Spinal cord (tissue), 10 donors: ENCODE measurements at places on chromosomes 5 and 9.

GRCh38 chr5:170622933-170623332 is 119.1 kb downstream of the KCNIP1 start:
- DNase-seq: no peak

DNA sequence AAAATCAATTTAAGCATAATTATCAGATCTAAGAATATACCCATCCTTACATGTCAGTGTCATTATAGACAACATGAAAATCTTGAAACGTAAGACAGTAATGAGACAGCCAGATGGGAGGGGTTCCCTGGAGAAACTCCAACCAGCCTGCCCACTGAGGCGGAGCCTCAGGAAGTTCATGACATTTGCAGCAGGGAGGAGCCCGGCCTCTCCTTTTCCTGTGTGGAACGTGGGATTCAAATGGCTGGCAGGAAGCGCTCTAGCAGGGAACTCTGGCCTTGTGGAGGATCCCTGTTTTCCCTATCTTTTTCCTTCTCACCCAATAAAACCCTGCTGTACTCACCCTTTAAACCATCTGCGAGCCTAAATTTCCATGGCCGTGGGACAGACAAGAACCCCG is 176.6 kb upstream of the KCNN2 start:
- no peak for DNase-seq

- DNase-seq: no peak
Observed at GRCh38 chr5:132017316-132017715, 5.9 kb upstream of the ACSL6 start.

GRCh38 chr9:98380065-98380681 is 124.7 kb upstream of the TBC1D2 start:
- no peak for DNase-seq

- DNase-seq: no peak
Observed at GRCh38 chr9:90204128-90204831, 438.3 kb downstream of the DIRAS2 start.
